Fibroblast of villous mesenchyme (primary cell): ENCODE measurements at places on chromosomes 2 and 18. TPM values are rescaled to one million over a fixed set of nuclear protein-coding genes. Genes with fewer than 3 reads are reported as not detected.

Gene ATL2
- 54.8 and 65.6 TPM in 2 replicates for total RNA-seq

Gene ANKRD30B
- total RNA-seq: 0.86 and 1.9 TPM in 2 replicates

Gene NT5C1B
- not detected in 2 replicates for total RNA-seq

GRCh38 chr2:146544701-146545100 is 1300.1 kb upstream of the ACVR2A start:
- DNase-seq: no peak

DNA sequence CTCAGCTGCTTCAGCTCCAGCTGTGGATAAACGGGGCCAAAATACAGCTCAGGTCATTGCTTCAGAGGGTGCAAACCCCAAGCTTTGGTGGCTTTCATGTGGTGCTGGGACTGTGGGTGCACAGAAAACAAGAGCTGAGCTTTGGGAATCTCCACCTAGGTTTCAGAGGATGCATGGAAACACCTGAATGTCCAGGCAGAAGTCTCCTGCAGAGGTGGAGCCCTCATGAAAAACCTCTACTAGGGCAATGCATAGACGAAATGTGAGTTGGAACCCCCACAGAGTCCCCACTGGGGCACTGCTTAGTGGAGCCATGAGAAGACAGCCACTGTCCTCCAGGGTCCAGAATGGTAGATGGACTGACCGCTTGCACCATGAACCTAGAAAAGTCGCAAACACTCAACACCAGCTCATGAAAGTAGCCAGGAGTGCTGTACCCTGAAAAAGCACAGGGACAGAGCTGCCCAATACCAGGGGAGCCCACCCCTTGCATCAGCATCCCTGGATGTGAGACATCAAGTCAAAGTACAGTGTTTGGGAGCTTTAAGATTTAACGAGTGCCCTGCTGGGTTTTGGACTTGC is 147.9 kb upstream of the SOX11 start:
- DNase-seq: no peak
